Placental pericyte (primary cell): ENCODE measurements at places on chromosomes 7 and 10. TPM values are rescaled to one million over a fixed set of nuclear protein-coding genes. Genes with fewer than 3 reads are reported as not detected.

Gene RBP3
- under 0.01 TPM in 1 of 2 replicates, not detected in the other for total RNA-seq

Gene CFAP46
- total RNA-seq, result under 0.01 TPM in 1 of 2 replicates, not detected in the other

Gene CYP3A7
- 0.44 TPM in 1 of 2 replicates, not detected in the other for total RNA-seq

Gene ATP5MK
- total RNA-seq, result 113 and 163 TPM in 2 replicates

Gene AGMO
- 0.22 TPM in 1 of 2 replicates, not detected in the other for total RNA-seq

Gene OR2A42
- total RNA-seq, result not detected in 2 replicates

Gene MPP7
- total RNA-seq, result 0.14 TPM in 1 of 2 replicates, not detected in the other

Gene PKD2L1
- not detected in 2 replicates for total RNA-seq

Gene SHH
- not detected in 2 replicates for total RNA-seq

Gene BTAF1
- 41.6 and 49.4 TPM in 2 replicates for total RNA-seq

Gene ADRA2A
- total RNA-seq, result 0.14 TPM in 1 of 2 replicates, not detected in the other

Gene PTPN20
- total RNA-seq, result 0.22 and 0.72 TPM in 2 replicates

Gene CPA4
- total RNA-seq, result 9.4 and 9.7 TPM in 2 replicates

Gene NAPEPLD
- total RNA-seq, result 3.3 and 6.2 TPM in 2 replicates

Gene ASB10
- not detected in 2 replicates for total RNA-seq

Gene PRSS37
- not detected in 2 replicates for total RNA-seq

Gene HMX2
- total RNA-seq, result not detected in 2 replicates

Gene FXYD4
- total RNA-seq, result not detected in 2 replicates

Gene C10orf95
- not detected in 2 replicates for total RNA-seq

Gene BAZ1B
- total RNA-seq, result 57.3 and 72.7 TPM in 2 replicates

Gene CWF19L1
- 17.5 and 35.6 TPM in 2 replicates for total RNA-seq

Gene TRIM74
- total RNA-seq, result not detected in 2 replicates

Gene RHOBTB1
- 14.9 and 31.1 TPM in 2 replicates for total RNA-seq

Gene DLX5
- not detected in 2 replicates for total RNA-seq

Gene RPEL1
- under 0.01 TPM in 1 of 2 replicates, not detected in the other for total RNA-seq

Gene SPACDR
- total RNA-seq, result 0.72 and 0.88 TPM in 2 replicates

Gene BTBD16
- total RNA-seq, result not detected in 2 replicates

Gene ANKRD7
- total RNA-seq, result 0.22 and 1.3 TPM in 2 replicates

Gene TUBB8
- total RNA-seq, result not detected in 2 replicates

Gene LLCFC1
- not detected in 2 replicates for total RNA-seq

Gene BRAF
- total RNA-seq, result 24.3 and 27.1 TPM in 2 replicates

Gene SSC4D
- 0.57 and 0.66 TPM in 2 replicates for total RNA-seq

Gene TET1
- 7.3 and 8.1 TPM in 2 replicates for total RNA-seq

Gene SORCS1
- not detected in 2 replicates for total RNA-seq

Gene OPN4
- total RNA-seq, result not detected in 2 replicates

Gene MRPS17
- total RNA-seq, result 9.0 and 10.9 TPM in 2 replicates

Gene GSTO1
- 224 and 299 TPM in 2 replicates for total RNA-seq

Gene ACTL6B
- not detected in 2 replicates for total RNA-seq

Gene TMEM178B
- total RNA-seq, result under 0.01 TPM in 1 of 2 replicates, not detected in the other

Gene MEOX2
- under 0.01 TPM in 1 of 2 replicates, not detected in the other for total RNA-seq

Gene GJC3
- not detected in 2 replicates for total RNA-seq

Gene LOXL4
- 23.0 and 70.5 TPM in 2 replicates for total RNA-seq

Gene ENKUR
- not detected in 2 replicates for total RNA-seq

Gene CRPPA
- total RNA-seq, result 1.3 and 2.9 TPM in 2 replicates
